ENCODE measurements at places on chromosomes 13 and 19. TPM values are rescaled to one million over a fixed set of nuclear protein-coding genes. Genes with fewer than 3 reads are reported as not detected.
A peak's percentile ranks its signal among the peaks of the same experiment; 100 is the strongest.

- no peaks in the 10 kb centered on the region for H3K4me1 ChIP-seq
- H3K36me3 ChIP-seq = no peaks in the 10 kb centered on the region
- DNase-seq = no peak
- peaks cover 4% of the 10 kb centered on the region for H3K27me3 ChIP-seq
These were observed 260.8 kb downstream of the DNAJC15 start for GRCh38 chr13:43284162-43284561.

DNA sequence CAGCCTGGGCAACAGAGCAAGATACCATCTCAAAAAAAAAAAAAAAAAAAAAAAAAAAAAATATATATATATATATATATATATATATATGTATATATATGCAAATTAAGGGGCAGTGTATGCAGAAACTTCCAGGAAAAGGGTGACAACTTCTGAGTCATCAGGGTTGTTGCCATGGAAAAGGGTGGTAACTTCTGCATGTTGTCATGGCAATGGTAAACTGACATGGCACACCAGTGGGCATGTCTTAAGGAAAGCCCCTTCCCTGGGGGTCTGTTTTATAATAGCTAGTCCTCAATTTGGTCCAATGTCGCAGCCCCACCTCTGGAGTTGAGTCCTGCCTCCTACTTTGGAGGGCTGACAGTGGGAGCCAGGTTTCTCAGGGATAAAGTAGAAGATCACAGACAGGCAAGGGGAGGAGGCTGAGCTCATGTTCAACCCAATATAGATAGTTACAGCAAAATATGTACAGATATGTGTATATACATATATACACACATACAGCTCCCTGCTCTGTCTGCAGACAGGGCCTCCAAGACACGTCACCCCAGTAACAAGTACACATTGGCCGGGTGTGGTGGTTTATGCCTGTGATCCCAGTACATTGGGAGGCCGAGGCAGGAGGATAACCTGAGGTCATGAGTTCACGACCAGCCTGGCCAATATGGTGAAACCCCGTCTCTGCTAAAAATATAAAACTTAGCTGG, 7.2 kb upstream of the FCHO1 start:
- H3K27ac ChIP-seq = no peak overlapping the region
- H3K36me3 ChIP-seq = no peaks in the 10 kb centered on the region
- no peak for DNase-seq
- no peak overlapping the region for H3K4me3 ChIP-seq

- no peaks in the 10 kb centered on the region for H3K27me3 ChIP-seq
- H3K4me1 ChIP-seq = peaks cover 18% of the 10 kb centered on the region
- peaks cover 10% of the 10 kb centered on the region for H3K36me3 ChIP-seq
- peak overlapping the region; percentile 7 for H3K4me3 ChIP-seq
- DNase-seq = no peak
These were observed 22.1 kb downstream of the MYO9B start for GRCh38 chr19:17097593-17098126.

DNA sequence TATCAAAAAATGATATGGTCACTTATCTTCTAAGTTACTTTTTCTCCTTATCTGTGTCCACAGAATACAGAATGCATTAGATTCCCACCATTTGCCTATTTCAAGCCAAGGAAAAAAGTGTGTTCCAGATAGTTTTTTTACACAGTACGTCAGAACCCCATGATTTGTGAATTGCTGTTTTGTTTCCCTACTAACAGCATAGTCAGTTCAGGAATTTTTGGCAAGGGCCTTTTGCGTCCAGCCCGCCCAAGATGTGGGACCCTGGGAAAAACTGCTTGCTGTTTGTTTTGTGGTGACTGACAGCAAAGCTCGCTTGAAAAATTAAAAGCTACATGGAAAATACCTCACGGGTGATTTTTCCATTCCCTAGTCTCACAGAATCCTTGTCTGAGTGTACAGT, 20.4 kb upstream of the FAM216B start:
- H3K27me3 ChIP-seq = no peaks in the 10 kb centered on the region
- DNase-seq = no peak
- H3K36me3 ChIP-seq = no peaks in the 10 kb centered on the region

GRCh38 chr19:58372311-58373133, 8.3 kb downstream of the ZNF837 start:
- H3K36me3 ChIP-seq = no peaks in the 10 kb centered on the region
- H3K27ac ChIP-seq = no peak overlapping the region
- H3K27me3 ChIP-seq = no peaks in the 10 kb centered on the region
- no peak overlapping the region for H3K4me3 ChIP-seq
- H3K4me1 ChIP-seq = peaks cover 3% of the 10 kb centered on the region

DNA sequence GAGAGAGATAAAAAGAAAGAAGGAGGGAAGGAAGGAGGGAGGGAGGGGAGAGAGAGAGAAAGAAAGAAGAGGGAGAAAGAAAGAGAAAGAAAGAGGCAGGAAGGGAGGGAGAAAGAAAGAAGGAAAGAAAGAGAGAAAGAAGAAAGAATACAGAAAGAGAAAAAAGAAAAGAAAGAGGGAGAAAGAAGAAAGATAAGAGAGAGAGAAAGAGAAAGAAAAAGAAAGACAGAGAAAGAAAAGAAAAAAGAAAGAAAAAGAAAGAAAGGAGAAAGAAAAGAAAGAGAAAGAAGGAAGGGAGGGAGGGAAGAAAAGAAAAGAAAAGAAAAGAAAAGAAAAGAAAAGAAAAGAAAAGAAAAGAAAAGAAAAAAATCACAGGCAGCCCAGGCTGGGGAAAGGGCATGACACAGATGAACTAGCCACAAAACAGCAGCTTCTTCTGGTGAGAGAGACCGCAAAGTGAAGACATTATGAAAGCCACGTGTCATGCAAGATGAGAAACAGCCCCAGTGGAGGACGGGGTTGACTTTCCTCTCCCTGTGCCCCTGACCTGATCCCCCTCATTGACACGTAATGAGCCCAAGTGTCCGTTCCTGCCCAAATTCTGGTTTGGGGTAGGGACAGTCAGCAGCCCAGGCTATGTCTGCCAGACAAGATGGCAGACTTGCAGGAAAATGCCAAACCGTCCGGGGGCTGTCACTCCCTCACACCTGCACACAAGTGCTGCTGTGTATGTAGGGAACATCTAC, 102.1 kb downstream of the INSR start:
- H3K4me1 ChIP-seq = peaks cover 9% of the 10 kb centered on the region
- H3K27ac ChIP-seq = no peak overlapping the region
- no peaks in the 10 kb centered on the region for H3K27me3 ChIP-seq
- H3K36me3 ChIP-seq = no peaks in the 10 kb centered on the region
- no peak for DNase-seq

GRCh38 chr19:30350692-30351663, 21.2 kb upstream of the ZNF536 start:
- no peaks in the 10 kb centered on the region for H3K4me1 ChIP-seq
- H3K36me3 ChIP-seq = no peaks in the 10 kb centered on the region
- H3K4me3 ChIP-seq = no peak overlapping the region
- peaks cover 38% of the 10 kb centered on the region for H3K27me3 ChIP-seq

DNA sequence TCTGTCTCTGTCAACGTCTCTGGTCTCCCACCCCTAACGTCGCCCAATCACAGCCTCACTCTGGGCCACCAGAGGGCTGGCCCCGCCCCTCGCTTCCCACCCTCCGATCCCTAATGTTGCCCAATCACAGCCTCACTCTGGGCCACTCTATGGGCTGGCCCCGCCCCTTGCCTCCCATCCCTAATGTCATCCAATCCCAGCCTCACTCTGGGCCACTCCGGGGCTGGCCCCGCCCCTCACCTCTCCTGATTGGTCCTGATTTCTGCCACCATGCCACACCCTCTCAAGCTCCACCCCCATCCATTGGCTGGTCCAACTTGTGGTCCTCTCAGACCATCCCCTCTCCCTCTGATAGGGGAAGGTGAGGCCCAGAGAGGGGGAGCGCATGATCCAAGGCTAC, 24.9 kb downstream of the CELF5 start:
- H3K27ac ChIP-seq = no peak overlapping the region
- peak; percentile 33 for DNase-seq
- no peaks in the 10 kb centered on the region for H3K36me3 ChIP-seq
- no peak overlapping the region for H3K4me3 ChIP-seq

GRCh38 chr13:35470671-35471661, 5.5 kb downstream of the MAB21L1 start:
- H3K27ac ChIP-seq = no peak overlapping the region
- no peaks in the 10 kb centered on the region for H3K4me1 ChIP-seq
- no peaks in the 10 kb centered on the region for H3K27me3 ChIP-seq
- DNase-seq = no peak
- H3K4me3 ChIP-seq = no peak overlapping the region

- H3K4me1 ChIP-seq = no peaks in the 10 kb centered on the region
- no peaks in the 10 kb centered on the region for H3K27me3 ChIP-seq
- H3K36me3 ChIP-seq = no peaks in the 10 kb centered on the region
- DNase-seq = no peak
- H3K27ac ChIP-seq = no peak overlapping the region
These were observed 76.2 kb downstream of the COL4A1 start for GRCh38 chr13:110230661-110231347.

DNA sequence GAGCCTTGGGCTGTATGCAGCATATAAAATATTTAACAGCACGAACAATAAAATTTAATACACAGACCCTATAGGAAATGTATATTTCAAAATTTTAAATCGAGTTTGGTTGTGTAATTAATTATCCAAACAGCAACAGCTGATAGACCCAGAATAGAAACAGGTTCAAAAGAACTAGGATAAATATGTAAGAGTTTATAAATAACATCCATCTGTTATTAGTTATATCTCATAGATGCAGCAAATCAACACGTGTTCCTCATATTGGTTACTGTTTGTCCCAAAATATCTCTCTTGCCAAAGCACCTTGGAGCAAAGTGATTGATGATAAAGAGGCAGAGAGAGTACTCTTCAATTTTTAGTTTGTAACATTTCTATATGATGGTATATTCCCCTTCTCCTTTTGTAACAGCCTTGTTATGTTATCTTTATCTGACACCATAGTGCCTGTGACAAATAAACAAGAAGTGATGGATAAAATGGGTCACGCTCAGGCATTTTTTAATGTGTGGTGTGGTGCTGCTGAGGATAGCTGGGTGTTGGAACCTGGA, 260.6 kb upstream of the NBEA start:
- no peaks in the 10 kb centered on the region for H3K36me3 ChIP-seq
- H3K27ac ChIP-seq = no peak overlapping the region
- H3K27me3 ChIP-seq = no peaks in the 10 kb centered on the region
- no peaks in the 10 kb centered on the region for H3K4me1 ChIP-seq
- H3K4me3 ChIP-seq = no peak overlapping the region

- H3K27ac ChIP-seq = no peak overlapping the region
- no peaks in the 10 kb centered on the region for H3K36me3 ChIP-seq
- H3K4me1 ChIP-seq = no peaks in the 10 kb centered on the region
These were observed 89.7 kb downstream of the RAB20 start for GRCh38 chr13:110471833-110472162.

DNA sequence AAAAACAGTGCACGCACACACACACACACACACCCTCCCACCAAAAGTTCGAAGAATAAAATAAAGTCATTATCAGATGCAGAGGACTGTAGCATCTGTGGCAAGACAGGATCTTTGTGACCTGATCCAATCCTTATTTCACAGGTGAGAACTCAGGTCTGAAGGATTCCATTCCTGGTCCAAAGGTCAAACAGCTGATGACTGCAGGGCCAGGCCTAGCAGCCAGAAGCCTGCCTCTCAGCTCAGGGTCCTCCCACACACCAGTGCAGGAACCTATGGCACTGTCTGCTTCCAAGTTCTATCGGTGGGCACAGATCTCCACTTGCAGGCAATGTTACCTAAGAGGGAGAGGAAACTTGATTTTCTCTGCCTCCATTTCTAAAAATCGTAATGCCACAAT, 57.5 kb downstream of the SERP2 start:
- H3K4me3 ChIP-seq = no peak overlapping the region
- no peak for DNase-seq
- H3K36me3 ChIP-seq = peaks cover 13% of the 10 kb centered on the region
- peaks cover 21% of the 10 kb centered on the region for H3K4me1 ChIP-seq
- H3K27me3 ChIP-seq = no peaks in the 10 kb centered on the region

GRCh38 chr13:113741191-113741668, 17.8 kb upstream of the TMEM255B start:
- no peaks in the 10 kb centered on the region for H3K36me3 ChIP-seq
- DNase-seq = no peak
- no peak overlapping the region for H3K27ac ChIP-seq
- no peak overlapping the region for H3K4me3 ChIP-seq

- no peak for DNase-seq
- H3K36me3 ChIP-seq = no peaks in the 10 kb centered on the region
- H3K27me3 ChIP-seq = no peaks in the 10 kb centered on the region
- no peak overlapping the region for H3K27ac ChIP-seq
These were observed 4.3 kb downstream of the ZGLP1 start for GRCh38 chr19:10305139-10305806.

DNA sequence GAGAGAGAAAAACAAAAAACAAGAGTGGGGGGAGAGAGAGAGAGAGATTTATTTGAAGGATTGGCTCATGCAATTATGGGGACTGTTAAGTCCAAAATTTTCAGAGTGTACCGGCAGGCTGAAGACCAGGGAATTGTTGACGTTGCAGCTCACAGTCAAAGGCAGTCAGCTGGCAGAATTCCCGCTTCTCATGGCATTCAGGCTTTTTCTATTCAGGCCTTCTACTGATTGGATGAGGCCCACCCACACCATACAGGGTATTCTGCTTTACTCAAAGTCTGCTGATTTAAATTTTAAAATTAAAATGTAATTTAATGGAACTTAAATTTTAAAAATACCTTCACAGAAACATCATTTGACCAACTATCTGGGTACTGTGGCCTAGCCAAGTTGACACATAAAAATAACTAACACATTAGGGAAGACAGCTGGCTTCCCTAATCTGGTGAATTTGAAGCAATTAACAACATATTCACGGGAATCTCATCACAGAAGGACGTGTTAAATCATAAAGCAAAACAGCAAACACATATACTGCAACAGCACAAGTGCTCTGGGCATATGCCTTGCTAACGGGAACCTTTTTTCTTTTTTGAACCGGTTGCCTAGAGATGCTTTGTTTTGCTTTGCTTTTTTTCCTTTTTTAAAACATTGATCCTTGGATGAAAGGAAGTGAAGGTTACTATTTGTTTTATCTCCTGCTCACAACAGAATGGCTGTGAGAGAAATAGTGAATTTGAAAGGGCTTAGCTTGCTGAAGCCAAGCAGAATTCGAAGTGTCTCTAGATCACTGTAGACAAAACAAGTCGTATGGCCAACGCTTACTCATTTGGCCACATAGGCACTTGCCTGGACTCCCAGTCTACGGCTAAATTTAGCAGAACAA, 505.1 kb downstream of the IRS2 start:
- H3K4me1 ChIP-seq = no peaks in the 10 kb centered on the region
- H3K27ac ChIP-seq = no peak overlapping the region
- no peaks in the 10 kb centered on the region for H3K27me3 ChIP-seq
- H3K4me3 ChIP-seq = no peak overlapping the region

GRCh38 chr13:66794340-66795031, 435.6 kb downstream of the PCDH9 start:
- no peak overlapping the region for H3K27ac ChIP-seq
- H3K4me3 ChIP-seq = no peak overlapping the region
- H3K27me3 ChIP-seq = no peaks in the 10 kb centered on the region
- no peaks in the 10 kb centered on the region for H3K36me3 ChIP-seq

- peaks cover 17% of the 10 kb centered on the region for H3K4me1 ChIP-seq
- H3K27ac ChIP-seq = peak within 1 kb of the TSS; percentile 80
- no peaks in the 10 kb centered on the region for H3K27me3 ChIP-seq
- H3K4me3 ChIP-seq = peak within 1 kb of the TSS; percentile 66
These were observed at the start of gene MISP3 for GRCh38 chr19:14072535-14073260. TSS of gene MISP3 (plus strand) at chr19:14072786. CDS start at chr19:14073310, 524 bp downstream.

- H3K4me1 ChIP-seq = no peaks in the 10 kb centered on the region
- no peak overlapping the region for H3K4me3 ChIP-seq
- no peak for DNase-seq
- H3K36me3 ChIP-seq = no peaks in the 10 kb centered on the region
- H3K27me3 ChIP-seq = no peaks in the 10 kb centered on the region
These were observed 447.9 kb downstream of the DCT start for GRCh38 chr13:94031609-94032008.

The PNMA8A gene
- not detected for total RNA-seq

The MAB21L1 gene
- total RNA-seq = not detected

The CFAP97D2 gene
- not detected for total RNA-seq

The ENOX1 gene
- total RNA-seq = 4.5 TPM

The FBXO17 gene
- 18.5 TPM for total RNA-seq

The FPR1 gene
- total RNA-seq = not detected

The IGFL2 gene
- not detected for total RNA-seq

The ZNF285 gene
- total RNA-seq = not detected

The CCDC169 gene
- total RNA-seq = not detected
